Stimulated activated CD8-positive, alpha-beta memory T cell treated with anti-CD3 and anti-CD28 coated beads, Interleukin-15, amount 100 ng/mL, for 1 hour (primary cell): ENCODE measurements at places on chromosomes 2 and 18.

DNA sequence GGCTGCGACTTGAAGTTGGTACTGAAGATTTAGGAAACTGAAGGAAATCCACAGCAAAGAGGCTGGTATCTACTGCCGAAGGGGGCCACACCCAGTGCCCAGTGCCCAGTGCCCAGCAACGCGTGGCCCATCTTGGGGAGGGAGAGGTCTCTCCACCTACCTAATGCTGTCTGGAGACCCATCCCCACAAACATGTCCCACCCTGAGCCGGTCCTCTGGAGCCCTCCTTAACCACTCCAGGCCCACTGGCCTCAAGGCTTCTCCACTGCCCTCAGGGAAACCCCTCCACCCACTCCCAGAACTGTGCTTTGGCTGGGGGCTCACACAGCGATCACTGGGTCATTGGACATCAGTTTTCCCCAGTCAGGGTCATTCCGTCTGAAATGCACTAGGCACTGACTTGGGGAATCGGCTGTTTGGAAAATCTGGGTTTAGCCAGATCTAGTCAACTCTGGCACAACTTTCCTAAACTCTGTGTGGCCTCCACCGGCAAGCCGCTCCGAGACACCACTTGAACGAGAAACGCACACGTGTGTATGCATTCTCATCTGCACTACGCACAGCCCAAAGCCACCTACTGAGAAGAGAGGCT lies 20.1 kb downstream of the GPR55 start:
- DNase-seq = no peak

GRCh38 chr2:241373446-241373845 lies 17.4 kb downstream of the FARP2 start:
- DNase-seq = no peak

GRCh38 chr2:63831176-63831575 lies 10.5 kb upstream of the UGP2 start:
- no peak for DNase-seq

DNA sequence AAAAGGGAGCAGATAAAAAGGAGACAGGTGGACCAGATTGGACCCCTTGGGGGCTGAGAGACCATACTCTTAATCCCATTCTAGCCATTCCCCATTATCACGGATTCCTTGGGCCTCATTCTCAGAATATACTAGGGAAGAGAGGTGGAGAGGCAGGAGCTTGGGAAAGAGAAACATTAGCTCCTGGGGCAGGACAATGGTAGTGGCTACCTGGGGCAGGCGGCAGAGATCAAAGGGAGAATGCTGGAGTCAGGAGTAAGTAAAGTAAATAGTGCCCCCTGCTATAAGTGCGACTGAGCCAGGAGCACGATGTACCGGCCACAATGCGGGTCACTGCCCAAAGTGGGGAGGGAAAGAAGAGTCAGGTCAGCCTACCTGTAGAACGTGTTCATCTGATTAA lies 20.4 kb upstream of the IHH start:
- no peak for DNase-seq
